ENCODE measurements at places on chromosomes 3 and 15. TPM values are rescaled to one million over a fixed set of nuclear protein-coding genes. Genes with fewer than 3 reads are reported as not detected.

DNA sequence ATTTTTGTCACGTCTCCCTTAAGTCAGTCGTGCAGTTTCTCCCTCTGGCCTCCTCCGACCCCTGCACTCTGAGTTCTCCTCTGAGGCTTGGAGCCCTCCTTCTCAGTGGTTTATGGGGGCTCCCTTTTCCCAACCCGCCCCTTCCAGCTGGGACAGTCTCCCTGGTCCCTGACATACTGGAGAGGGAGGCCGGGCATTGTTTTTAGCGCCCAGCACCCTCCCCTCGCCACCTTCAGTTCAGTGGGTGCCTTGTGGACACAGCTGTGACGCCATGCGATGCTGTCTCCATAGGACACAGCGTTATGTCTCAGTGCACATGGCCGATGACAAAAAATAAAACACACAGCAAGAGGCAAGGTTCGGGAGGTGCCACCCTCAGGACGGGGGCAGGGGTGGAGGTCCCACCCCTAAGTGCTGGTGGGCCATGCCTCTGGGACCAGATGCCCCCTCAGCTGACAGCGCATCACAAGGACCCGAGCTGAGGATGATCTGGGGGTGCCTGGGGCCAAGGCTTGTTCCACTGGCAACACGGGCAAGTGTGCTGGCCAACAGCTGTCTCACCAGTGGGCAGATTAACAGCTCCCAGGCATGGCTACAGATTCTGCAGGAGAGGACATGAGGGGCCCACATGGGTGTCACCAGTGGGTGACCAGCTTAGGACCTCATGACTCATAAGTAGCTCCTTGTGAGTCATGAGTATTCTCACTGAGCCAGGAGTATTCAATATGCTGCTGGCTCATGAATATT lies 81.6 kb downstream of the PLXNA1 start:
- no peak overlapping the region for H3K4me3 ChIP-seq
- DNase-seq, result no peak
- H3K27ac ChIP-seq, result no peak overlapping the region
- H3K27me3 ChIP-seq, result peaks cover 5% of the 10 kb centered on the region
- no peaks in the 10 kb centered on the region for H3K4me1 ChIP-seq
- no peaks in the 10 kb centered on the region for H3K36me3 ChIP-seq

DNA sequence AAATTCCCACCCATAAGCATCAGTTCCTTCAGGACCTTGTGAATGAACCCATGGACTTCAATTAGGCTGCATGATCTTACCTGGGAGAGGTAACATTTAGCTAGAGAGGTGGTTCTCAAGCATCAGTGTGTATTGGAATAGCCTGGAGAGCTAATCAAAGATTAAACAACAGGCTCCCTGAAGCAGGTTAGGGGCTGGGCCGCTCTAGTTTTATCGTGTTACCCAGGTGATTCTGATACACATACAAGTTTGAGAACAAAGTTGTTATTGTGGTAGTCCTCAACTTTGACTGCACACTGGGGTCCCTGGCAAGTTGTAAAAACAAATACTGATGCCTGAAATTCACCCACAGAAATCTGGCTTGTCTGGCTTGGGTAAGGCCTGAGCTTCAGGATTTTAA lies 31.2 kb downstream of the MYH15 start:
- H3K27ac ChIP-seq, result no peak overlapping the region
- no peaks in the 10 kb centered on the region for H3K4me1 ChIP-seq
- H3K27me3 ChIP-seq, result no peaks in the 10 kb centered on the region

DNA sequence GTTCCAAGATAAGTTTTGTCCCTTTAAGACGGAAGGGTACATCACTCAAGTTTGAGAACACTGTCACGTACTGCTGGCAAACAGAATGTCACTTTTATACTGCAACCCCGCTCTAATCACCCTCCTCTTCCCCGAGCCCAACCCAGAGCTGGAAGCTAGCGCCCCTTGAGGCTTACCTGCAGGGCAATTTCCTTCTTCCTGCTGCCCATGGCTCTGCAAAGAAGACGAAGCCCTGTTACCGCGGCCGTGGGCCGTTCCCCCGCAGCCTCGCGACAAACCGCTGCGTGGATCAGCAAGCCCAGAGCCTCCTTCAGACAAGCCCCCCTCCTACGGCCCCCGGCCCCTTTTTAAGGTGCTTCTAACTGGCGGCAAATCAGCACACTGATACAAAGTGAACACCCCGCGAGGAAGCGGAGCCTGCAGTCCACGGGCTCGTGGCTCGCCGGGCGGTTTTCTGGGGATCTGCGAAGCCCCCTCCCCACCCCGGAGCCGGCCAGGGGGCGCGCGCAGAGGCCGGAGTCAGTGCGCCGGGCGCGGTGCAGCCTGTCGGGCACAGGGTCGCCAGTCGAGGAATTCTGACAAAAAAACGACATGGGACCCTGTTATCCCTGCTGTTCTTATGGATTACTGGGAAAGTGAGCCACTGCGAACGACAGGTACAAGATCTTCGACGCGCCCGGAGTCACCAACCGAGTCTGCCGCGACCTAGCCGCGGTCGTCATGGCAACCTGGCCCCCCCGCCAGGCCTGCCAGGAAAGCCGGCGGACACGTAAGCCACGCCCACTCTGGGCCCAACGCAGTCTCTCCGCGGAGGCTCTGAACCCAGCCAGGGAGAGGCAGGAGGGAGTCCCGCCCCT lies at the start of gene NME9:
NME9 (minus strand) TSS at position 725 of the 857 bp plus-strand sequence; CDS start at position 209, 516 bp downstream.
- no peak within 1 kb of the TSS for H3K4me3 ChIP-seq
- H3K36me3 ChIP-seq, result no peaks in the 10 kb centered on the region
- no peaks in the 10 kb centered on the region for H3K27me3 ChIP-seq
- peak within 1 kb of the TSS; percentile 48 for H3K27ac ChIP-seq

DNA sequence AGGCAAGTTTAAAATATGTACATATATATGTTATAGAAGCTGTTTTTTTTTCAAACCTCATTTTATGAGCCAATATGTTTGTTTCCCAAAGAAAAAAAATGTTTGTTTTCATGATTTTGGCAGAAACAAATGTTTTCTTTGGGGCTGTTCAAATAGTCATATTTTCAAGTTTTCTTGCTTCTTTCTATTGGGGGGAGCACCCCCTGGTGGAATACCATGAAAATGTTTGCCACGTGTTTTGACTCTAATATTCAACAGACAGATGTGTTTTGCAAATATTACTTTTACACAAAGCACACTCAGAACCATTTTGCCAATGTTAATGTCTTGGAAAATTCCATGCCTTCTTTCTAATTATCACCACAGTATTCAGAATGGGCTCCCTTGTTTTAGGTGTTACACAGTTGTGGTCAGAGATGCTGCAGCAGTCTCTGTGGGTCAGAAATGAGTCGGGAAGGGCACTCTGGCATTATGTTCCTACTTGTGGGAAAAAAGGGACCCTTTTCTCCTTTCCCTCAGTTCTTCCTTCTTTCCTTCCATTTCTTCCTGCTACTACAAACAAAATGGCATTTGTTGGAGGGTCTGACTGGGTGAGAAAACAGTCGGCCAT lies 817.0 kb downstream of the TUSC7 start:
- H3K27ac ChIP-seq, result no peak overlapping the region
- H3K4me3 ChIP-seq, result no peak overlapping the region
- peaks cover 26% of the 10 kb centered on the region for H3K4me1 ChIP-seq
- H3K36me3 ChIP-seq, result no peaks in the 10 kb centered on the region
- DNase-seq, result peak; percentile 74
- no peaks in the 10 kb centered on the region for H3K27me3 ChIP-seq

DNA sequence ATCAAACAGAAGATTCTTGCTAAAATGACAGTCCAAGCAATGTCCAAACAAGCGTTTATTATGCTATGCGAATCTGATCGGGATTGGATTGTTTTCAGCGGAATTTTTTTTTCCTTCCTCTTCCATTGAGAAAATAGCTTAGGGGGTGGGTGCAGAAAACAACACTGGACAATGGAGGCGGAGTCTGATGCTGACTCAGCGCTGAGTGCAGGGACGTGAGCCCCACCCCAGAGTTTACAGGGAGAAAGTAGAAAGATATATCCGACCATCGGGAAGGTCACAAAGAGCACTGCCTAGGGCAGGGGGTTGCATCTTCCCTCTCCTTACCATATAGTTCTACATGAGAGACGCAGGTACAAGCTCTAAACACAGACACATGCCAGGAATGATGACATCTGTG lies 117.0 kb downstream of the FOXP1 start:
- no peaks in the 10 kb centered on the region for H3K4me1 ChIP-seq
- H3K27me3 ChIP-seq, result no peaks in the 10 kb centered on the region
- DNase-seq, result no peak
- H3K36me3 ChIP-seq, result no peaks in the 10 kb centered on the region
- H3K4me3 ChIP-seq, result no peak overlapping the region

DNA sequence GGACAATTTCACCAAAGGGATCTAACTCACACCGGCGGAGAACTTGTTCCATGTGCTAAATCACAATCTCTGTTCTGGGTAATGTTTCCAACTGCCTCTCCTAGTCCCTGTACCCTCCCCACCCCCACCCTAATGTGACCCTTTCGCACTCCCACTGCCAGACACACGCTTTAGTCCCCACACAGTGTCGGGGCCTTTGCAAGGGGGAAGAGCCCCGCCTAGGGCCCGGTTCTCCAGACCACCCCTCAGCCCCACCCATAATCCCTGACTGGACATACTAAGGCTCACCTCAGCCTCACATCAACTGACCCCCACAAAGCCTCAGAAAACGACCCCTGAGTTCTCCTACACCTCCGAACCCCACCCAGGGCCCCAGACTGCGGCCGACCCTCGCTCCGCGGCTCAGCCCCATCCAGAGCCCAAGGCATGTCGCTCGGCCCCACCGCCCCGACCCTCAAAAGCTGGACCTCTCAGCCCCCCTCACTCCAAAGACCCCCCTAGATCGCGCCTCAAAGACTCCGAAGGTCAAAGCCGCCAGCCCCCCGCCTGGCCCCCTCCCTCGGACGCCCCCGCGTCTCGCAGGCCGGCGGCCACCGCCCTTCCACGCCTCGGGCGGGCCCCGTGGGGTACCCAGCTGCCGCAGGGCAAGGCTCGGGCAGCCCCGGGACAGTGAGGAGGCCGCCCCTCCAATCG lies 72.0 kb upstream of the MAP4 start:
- H3K4me3 ChIP-seq, result peak overlapping the region; percentile 33
- no peaks in the 10 kb centered on the region for H3K27me3 ChIP-seq
- peaks cover 4% of the 10 kb centered on the region for H3K36me3 ChIP-seq
- peaks cover 4% of the 10 kb centered on the region for H3K4me1 ChIP-seq
- peak overlapping the region; percentile 90 for H3K27ac ChIP-seq

DNA sequence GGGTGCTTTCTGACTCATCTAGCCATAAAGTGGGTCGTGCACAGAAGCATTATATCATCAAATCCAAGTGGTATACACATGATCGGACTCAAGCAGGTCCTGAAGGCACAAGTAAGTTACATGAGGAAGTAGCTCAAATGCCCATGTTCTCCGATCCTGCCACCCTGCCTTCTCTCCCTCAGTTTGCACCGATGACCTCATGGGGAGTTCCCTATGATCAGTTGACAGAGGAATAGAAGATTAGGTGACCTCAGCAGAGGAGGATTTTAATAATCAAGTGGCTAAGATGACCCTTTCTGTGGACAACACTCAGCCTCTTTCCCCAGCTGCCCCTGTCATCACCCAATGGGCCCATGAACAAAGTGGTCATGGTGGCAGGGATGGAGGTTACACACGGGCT lies 149.5 kb downstream of the TBC1D5 start:
- H3K27ac ChIP-seq, result no peak overlapping the region
- no peak overlapping the region for H3K4me3 ChIP-seq
- H3K27me3 ChIP-seq, result no peaks in the 10 kb centered on the region
- no peak for DNase-seq
- no peaks in the 10 kb centered on the region for H3K36me3 ChIP-seq

Gene PLA1A
- total RNA-seq, result 0.52 TPM

DNA sequence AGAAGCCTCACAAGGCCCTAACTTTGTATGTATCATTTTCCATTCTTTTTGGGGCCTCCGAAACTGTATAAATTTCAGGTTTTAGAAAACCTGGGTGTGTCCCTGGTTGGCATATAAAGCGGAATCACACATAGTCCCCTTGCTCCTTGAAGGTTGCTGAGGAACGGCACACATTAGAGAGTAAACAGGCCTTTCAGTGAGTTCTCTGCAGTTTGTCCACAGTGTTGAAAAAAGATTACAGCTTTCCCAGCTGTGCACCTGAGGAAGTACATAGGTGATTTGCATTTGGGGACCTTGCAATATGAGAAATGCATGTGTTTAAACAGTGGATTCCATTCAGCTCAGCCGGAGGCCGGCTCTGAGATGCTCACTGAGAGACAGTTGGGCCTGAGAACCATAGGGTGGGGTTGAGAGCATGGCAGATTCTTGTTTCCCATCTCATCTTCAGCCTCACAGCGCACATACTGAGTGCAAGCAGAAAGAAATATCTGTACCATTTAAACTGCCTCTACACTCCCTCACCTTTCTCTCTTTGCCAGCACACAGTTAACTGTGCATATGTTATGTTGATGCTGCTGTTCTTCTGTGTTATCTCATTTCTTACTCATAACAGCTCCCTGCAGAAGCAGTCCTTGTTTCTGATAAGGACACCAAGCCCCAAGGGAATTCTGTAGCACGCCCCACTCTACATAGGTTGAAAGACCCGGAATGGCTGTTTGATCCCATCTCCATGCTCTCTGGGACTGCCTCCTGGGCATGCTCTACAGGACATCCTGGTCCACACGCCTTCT lies 60.4 kb downstream of the BOC start:
- no peak overlapping the region for H3K27ac ChIP-seq
- DNase-seq, result no peak
- no peak overlapping the region for H3K4me3 ChIP-seq
- no peaks in the 10 kb centered on the region for H3K4me1 ChIP-seq

- no peaks in the 10 kb centered on the region for H3K4me1 ChIP-seq
- H3K27ac ChIP-seq, result no peak overlapping the region
- no peak overlapping the region for H3K4me3 ChIP-seq
- DNase-seq, result no peak
Measured at GRCh38 chr3:78140866-78141265, 1101.0 kb downstream of the ROBO2 start.

DNA sequence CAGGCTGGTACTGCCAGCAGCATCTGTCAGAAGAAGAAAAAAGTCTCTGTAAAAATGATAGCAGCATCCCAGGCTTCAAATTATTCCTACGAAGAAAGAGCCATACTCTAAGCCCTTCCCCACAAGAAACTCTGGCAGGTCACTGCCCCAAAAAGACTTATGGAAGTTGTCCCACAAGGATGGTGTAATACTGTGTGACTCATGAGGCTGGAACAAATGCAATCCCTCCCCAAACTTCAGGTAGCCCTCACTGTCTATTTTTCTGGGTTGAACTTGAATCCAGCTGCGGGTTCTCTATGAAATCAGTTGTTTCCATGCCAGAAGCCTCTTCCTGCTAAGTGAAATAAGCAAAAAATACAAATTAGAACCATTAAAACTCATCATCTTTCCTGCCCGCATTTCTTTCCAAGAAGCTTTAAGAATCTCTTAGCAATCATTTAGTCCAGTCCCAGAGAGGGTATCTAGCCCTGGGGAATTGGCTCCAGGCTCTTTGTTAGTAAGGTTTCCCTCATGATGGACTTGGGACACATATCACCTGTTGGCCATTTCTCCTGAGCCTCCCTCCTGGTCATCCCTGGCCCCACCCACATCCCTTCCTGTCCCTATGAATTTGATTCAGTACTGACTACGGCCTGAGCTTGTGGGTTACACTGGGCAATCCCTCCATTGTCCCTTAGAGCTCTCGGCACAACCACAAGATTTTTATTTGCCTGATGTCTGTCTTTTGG lies 51.7 kb downstream of the FAM174B start:
- no peaks in the 10 kb centered on the region for H3K4me1 ChIP-seq
- H3K36me3 ChIP-seq, result no peaks in the 10 kb centered on the region
- H3K27ac ChIP-seq, result no peak overlapping the region
- no peak overlapping the region for H3K4me3 ChIP-seq
- H3K27me3 ChIP-seq, result no peaks in the 10 kb centered on the region

All from adrenal gland (tissue), 19 donors.